Activated CD4-positive, CD25-positive, alpha-beta regulatory T cell (primary cell): ENCODE measurements at places on chromosomes 1 and 21.

DNA sequence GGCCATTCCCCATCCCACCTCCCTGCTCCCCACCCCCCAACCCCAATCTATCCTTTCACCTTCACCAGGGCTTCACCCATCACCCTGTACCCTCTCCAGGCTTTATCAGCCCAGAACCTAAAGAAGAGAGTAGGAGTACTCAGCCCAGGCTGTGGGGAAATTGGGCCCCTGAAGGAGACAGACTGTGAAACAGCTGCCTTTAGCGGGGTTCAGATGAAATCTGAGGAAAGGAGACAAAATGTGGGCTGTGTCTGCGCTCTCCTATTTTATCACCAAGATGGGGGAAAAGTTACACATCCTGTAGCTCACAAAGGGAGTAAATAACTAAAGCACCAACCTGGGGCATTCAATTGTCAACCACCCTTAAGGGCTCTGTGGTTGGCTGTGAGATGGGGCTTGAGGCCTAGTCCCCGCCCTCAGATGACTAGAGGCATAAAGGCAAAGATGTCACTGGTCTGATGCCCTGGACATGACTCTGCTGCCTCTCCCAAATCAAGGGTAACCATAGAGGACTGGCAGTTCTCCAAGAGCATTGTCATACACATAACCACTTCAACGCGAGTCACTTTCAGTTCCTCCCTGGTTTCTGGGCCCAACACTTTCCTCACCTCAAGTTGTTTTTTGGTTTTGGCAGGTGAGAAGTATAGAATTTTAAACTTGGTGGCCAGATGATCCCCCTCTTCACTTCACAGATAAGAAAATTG, 30.0 kb downstream of the SLC27A3 start:
- DNase-seq: no peak

DNA sequence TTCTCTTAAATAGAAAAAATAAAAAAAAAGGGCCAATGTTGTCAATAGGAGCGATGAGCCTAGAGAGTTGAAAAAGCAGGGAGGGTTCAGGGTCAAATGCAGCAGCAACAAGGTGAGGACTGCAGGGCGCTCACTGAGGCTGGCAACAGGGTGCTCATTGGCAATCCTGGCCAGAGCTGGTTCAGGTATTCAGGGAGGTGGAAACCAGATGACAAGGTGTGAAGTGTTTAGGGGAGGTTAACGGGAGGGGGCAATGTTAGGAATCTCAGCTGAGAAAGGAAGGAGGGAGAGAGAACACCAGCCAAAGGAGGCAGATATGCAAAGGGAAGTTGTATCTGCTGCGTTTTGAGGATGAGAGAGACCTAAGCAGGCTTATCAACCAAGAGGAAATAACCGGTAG, 129.8 kb upstream of the DAB1 start:
- DNase-seq: no peak

GRCh38 chr1:78298349-78298748, 192.4 kb upstream of the PTGFR start:
- DNase-seq: no peak

DNA sequence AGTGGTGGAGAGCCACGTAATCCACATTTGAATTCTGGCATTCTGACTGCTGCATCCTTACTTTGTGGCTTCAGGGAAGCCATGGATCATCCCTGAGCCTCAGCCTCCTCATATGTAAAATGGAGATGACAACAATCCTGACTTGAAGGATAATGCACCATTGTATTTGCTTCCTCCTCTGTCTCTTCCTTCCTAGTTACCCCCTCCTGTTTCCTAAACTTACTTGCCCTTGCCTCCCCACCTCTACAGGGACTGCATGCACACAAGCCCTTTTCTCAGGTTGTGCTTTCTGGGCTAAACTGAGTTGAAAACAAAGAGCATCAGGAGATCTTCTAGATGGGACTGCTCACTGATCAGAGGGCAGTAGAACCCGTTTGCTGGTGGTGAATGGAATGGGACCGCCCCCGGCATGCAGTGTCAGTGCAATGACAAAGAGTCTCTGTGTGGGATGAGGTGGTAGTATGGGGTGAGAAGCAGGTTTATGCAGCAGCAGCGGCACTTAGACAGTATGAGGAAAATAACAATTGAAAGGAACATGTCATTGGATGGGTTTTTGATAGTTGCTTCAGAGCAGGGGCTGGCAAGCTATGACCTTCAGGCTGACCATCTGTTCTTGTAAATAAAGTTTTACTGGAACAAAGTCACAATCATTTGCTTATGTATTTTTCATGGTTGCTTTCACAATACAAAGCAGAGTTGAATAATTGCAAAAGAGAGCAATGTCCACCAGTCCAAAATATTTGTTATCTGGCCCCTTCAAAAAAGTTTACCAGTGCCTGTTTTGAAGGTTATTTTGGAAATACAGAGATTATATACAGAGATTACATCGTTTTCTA, 6.1 kb upstream of the ADAMTS1 start:
- no peak for DNase-seq

DNA sequence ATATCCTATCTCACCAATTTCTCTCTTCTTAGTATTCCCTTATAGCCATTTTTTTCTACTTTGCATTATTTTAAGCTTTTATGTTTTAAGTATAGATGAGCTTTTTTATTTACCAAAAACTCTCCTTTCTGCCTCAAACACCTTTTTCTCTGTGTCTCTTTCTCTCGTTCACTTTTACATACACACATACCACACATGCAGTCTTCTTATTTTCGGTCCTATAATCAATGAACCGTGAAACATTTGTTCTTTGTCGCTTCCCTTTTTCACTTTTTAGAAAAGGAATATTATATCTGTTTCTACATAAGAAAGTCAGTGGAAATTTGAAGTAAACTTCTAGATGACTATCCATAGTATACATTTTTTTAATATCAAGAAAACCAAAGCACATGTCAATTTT, 183.2 kb downstream of the MRPL39 start:
- DNase-seq: no peak

DNA sequence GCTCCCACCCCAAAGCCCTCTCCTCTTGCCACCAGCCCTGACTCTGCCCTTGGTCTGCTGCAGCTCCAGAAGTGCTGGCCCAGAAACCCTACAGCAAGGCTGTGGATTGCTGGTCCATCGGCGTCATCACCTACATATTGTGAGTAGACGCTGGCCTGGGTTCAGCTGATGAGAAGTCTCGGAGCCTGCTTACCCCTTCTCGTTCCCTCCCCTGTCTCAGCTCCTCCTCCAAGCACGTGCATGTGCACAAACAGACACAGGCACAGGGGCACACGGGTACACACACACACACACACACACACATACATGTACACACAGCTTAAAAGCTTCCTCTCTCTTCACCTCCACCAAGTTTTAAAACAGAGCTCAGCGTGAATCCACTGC, 24.3 kb downstream of the CAMK1G start:
- no peak for DNase-seq

GRCh38 chr1:66546047-66546810, 12.3 kb downstream of the SGIP1 start:
- no peak for DNase-seq

GRCh38 chr1:66730462-66730861, 21.8 kb upstream of the DYNLT5 start:
- DNase-seq: no peak

GRCh38 chr1:6898974-6899539, 113.8 kb downstream of the CAMTA1 start:
- no peak for DNase-seq

- DNase-seq: no peak
These were observed 12.9 kb upstream of the MPC2 start for GRCh38 chr1:167949785-167950184.

DNA sequence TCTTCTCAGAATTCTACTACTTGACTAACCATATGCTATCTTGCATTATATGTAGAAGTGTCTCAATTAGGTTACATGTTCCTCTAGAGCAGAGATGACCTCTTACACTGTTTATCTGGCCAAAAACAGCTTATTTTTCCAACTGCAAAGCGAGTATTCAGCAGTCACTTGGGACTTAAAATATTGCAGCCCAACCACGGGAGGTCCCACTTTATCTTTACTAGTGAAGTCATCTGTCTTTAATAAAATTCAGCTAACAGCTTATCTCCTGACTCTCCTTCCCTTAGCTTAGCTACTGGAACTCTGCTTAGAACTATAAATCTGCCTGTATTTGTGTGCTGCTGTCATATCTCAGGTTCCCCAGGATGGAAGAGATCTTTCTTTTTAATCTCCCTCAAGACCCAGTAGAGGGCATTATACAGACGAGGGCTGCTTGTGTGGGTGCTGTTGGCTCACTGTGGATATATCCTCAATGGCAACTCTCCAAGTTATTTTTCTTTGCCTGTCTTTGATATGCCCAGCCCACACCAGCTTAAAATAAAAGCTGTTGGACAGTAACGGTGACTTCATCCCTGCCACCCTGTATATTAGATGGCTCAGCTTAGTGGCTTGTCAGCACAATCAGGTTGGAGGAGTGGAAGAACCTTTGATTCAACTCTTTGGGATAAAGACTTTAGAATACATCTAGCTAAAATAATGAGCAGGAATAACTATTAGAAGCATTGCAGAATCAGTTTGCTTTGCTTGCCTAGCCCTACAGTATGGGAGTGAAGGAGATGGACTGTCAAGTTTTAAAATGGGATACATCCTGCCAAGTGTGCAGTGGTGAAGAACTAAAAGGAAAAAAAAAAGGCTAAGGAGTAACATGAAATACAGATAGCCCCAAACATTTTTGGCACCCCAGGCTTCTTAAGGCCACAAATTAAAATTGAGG, 9.6 kb downstream of the ENSA start:
- DNase-seq: no peak

DNA sequence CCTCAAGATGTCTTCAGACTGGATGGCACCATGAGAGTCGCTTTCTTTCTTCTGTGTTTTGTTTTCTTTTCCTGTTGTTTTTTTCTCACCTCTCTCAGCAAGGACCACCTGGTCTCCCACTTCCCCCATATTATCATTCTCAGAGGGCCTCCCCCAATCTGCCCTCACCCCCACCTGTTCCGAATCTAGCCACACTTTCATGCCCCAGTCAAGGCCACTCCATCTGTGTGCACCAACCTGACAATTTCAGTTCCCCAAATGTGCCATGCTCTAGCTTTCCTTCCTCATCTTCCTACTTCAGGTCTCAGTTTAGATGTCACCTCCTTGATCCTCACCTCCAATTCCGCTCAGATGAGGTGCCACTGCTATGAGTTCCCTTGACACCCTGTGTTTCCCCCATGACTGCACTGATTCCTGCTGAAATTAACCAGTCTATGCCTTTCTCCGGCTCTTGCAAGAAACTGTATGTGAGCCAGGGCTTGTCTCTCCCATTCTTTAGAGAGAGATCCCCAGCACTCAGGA, 146.2 kb downstream of the PLPP3 start:
- DNase-seq: no peak

DNA sequence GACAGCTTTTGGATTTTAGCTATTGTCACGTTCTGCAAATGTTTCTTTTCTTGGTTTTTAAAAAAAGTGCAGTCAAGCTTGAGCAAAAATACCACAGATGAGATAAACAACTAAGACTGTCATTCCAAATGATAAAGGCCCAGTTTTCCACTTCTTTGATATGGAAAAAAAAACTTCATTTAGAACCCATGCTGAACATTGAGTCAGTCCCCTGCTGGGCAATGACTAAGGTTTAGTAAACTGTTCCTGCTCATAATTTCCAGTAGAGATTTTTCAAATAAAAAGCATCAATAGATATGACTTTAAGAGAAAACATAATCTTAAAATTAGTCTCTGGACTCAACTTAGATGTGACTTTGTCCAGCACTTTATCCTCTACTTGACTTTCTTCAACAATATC, 167.9 kb upstream of the C8B start:
- DNase-seq: no peak

DNA sequence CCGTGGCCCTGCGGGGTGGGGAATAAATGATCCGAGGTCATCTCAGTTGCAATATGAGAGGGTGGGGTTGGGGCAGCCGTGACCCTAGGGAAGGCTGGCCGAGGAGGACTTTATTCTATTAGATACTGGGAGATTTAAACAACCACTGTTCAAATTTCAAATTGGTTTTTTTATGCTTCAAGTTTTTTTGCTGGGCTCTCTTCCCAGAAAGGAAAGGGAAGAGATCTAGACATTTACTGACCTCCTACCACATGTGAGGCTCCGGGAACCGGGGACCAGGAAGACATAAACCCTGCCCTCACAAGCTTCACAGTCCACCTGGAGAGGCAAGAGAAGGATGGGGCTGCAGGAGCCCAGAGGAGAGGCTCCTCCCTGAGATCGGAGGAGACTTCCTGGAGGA, 207.3 kb downstream of the FOXD2 start:
- DNase-seq: no peak

DNA sequence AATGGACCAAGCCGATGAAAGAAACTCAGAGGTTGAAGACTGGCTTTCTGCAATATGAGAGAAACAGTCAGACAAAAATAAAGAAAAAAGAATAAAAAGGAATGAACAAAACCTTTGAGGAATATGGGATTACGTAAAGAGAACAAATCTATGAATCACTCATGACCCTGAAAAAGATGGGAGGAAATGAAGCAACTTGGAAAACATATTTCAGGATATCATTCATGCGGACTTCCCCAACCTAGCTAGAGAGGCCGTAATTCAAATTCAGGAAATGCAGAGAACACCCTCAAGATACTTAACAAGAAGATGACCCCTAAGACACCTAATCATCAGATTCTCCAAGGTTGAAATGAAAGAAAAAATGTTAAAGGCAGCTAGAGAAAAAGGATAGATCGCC, 705.3 kb upstream of the CHRM3 start:
- DNase-seq: no peak

DNA sequence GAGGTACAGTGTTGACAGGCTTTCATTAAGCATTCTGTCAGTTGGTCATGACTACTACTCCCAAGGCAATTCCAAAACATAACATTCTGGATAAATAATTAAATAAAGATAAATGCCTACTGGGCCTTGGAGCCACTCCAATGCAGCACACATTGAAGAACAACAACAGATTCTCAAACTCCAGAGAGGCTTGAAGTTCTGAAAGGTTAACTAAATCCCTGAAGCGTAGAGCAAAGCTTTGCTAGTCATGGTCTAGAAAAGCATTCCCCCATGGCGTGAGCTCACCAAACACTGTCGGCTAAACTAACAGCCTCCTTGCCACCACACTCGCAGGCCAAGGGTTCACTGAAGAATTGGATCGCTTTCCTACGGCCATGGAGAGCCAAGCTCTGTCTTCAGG, 268.0 kb downstream of the ATG4C start:
- DNase-seq: no peak

DNA sequence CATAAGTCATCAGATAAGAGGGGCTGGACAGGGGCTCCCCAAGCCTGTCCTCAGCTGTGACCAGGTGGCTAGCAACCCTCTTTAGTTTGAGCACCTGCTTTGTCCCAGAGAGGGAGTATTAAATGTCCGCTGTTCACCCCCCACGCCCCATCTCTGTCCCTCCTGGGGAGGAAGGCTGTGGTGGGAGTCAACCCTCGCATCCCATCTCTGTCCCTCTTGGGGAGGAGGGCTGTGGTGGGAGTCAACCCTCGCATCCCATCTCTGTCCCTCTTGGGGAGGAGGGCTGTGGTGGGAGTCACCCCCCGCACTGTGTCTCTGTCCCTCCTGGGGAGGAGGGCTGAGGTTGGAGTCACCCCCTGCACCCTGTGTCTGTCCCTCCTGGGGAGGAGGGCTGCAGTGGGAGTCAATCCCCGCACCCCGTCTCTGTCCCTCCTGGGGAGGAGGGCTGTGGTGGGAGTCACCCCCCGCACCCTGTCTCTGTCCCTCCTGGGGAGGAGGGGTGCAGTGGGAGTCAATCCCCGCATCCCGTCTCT, 72.6 kb upstream of the ABCG1 start:
- DNase-seq: no peak
